Immature natural killer cell (primary cell): ENCODE measurements at places on chromosomes 13 and 19. TPM values are rescaled to one million over a fixed set of nuclear protein-coding genes. Genes with fewer than 3 reads are reported as not detected.

- peak; percentile 41 for DNase-seq
Observed at GRCh38 chr13:50991579-50992521, 82.3 kb downstream of the RNASEH2B start.

DNA sequence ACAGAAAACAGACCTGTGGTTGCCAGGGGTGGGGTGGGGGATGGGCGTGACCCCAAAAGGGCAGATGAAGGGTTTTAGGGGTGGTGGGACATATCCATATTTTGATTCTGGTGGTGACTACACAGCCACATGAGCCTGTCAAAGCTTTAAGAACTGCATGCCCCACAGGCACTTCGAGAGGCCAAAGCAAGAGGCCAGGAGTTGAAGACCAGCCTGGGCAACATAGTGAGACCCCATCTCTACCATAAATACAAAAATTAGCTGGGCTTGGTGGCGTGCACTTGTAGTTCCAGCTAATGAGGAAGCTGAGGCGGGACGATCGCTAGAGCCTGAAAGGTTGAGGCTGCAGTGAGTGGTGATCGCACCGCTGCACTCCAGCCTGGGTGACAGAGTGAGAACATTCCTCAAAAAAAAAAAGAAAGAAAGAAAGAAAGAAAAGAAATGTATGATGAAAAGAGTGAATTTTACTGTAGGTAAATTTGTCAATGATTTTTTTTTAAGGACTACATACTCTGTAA, 18.9 kb upstream of the BCL3 start:
- DNase-seq, result no peak

DNA sequence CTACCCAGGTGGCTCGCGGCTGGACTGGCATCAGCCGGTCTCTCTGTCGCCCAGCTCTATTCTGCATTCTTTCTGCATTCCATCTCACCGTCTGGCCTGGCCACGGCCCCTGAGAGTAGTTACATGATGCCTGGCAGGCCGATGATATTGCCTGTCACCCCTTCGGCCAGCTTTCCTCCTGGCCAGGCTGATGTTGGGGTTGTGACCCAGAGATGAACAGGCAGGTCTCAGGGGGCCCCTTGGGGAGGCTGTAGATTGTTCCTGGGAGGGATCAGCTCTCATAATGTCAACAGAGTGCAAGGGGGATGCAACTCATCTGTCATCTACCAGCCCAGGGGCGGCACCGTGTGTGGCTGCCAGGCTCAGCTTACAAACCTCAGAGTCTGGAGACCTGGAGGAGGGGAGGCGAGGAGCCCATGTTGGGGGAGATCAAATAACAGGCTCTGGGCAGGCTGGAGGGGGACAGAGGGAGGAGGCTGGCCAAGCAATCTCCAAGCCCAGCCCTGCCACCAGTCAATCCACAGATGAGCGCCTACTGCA, 13.6 kb upstream of the FBXO17 start:
- no peak for DNase-seq

GRCh38 chr13:98525456-98526181, 51.3 kb downstream of the STK24 start:
- DNase-seq, result no peak

- no peak for DNase-seq
Observed at GRCh38 chr13:100394005-100394695, 194.4 kb downstream of the GGACT start.

DNA sequence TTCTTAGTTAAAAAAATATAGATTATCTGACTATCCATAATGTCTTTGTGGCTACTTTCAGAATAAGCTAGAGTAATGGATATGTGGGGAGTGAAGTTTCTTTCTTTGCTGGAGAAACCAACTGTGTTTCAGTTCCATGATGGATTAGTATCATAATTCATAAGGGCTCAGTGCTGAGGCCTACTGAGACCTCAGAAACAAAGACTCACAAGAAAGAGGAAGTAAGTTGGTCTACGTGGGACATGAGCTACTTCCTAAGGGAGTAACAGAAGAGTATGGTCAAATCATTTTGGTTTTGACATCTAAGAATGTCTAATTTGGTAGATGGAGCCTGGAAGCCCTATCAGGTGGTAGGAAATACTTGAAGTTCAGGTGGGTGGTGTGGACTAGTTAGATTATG, 99.0 kb upstream of the HTR2A start:
- no peak for DNase-seq

GRCh38 chr19:31448221-31448657, 99.0 kb upstream of the TSHZ3 start:
- no peak for DNase-seq

GRCh38 chr13:105721016-105721415, 814.4 kb downstream of the EFNB2 start:
- DNase-seq, result no peak

DNA sequence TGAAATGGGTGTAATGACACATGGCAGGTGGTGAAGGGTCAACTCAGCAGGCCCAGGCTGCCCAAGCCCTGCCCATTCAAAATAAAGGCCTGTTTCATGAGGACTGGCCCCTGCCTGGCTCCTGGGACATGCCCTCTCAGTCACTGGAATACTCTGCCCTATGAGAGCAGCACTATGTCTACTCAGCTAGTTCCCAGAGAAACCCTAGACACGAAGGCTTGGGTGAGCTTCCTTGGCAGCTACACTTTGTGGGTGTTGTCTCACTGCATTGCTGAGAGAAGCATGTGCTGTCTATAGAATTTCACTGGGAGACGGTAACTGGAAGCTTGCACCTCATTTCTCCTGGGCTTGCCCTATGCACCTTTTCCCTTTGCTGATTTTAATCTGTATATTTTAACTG, 752.8 kb downstream of the LIG4 start:
- DNase-seq, result no peak

- DNase-seq, result no peak
Observed at GRCh38 chr19:27860309-27860934, 1352.5 kb downstream of the UQCRFS1 start.

DNA sequence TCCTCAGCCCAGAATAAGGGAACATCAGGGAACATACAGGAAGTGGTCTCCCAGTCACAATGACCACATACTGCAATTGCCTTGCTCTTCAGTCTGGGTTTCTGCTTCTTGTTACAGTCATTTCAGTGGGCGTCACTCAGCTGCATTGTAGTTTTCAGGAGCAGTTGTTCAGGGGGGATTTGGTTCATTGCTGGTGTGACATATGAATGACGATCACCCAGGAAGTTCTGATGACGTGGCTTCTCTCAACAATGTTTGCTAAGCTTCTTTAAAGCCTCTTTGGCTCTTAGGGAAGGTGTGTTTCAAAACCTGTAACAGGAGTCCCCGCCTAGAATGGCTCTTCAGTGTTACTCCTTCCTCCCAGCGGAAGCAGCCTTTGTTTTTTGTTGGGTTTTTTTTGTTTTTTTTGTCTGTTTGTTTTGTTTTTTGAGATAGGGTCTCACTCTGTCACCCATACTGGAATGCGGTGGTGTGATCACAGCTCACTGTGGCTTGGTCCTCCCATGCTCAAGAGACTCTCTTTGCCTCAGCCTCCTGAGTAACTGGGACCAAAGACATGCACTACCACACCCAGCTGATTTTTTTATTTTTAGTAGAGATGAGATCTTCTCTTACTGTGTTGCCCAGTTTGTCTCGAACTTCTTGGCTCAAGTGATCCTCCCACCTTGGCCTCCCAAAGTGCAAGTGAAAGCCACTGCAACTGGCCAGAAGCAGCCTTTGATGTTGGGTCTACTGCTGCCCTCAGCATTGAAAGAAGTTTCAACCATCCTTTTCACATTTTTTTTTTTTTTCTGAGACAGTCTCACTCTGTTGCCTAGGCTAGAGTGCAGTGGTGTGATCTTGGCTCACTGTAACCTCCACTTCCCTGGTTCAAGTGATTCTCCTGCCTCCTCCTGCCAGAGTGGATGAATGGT, 1.4 kb upstream of the SCEL start:
- no peak for DNase-seq

DNA sequence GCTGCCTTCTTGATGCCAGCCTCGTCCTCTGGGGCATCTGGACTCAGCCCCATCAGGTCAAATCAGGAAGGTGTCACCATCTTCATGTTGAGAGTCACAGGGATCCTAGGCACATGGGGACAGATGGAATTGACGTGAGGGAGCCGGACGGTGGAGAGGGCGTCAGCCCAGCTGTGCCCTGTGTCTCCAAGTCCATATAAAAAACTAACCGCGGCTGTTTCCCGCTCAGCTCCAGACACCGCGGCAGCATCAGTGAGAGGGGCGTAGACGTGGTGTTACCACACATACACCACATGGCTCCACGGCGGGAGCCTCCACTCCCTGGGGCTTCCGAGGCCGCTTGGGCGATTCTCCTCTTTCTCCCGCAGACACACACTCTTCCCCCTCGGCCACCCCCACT, 5.6 kb upstream of the PRR36 start:
- DNase-seq, result no peak

DNA sequence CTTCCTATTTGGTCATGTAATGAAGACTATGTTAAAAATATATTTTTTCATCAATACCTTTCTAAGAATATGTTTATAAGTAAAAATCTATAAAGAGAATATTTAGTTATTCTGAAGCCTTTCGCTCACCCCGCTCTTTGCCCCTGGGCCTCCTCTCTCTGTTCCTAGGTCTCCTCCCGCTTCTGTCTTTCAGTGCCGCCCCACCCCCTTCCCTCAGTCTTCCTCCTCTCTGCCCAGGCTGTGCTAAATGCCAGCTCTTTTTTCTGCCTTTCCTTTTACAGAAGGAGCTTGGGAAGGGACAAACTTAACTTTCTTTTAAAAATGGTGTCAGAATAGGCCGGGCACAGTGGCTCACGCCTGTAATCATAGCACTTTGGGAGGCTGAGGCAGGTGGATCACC, 22.8 kb downstream of the HIF3A start:
- DNase-seq, result no peak

GRCh38 chr19:33737681-33738371, 58.8 kb upstream of the KCTD15 start:
- no peak for DNase-seq

- peak; percentile 61 for DNase-seq
Observed at GRCh38 chr19:4067396-4068046, 822 bp upstream of the ZBTB7A start.

GRCh38 chr13:20997301-20998161, 63.9 kb downstream of the LATS2 start:
- no peak for DNase-seq

DNA sequence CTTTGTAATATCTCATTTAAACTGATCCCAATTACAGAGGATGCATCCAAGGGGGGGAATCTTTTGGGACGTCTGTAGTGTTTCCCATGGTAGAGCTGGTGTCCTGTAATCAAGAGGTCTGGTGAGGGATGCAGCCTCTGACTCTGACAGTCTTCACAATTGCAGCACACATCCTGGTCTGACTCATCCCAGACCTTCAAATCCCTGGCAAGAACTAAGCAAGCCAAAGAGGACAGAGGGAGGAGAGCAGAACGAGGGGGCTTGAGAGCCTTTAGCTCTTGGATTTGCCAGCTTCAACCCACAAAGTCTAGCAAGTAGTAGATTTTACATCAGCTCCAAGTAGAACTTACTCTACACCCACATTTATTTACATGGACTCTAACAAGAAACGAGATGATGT, 17.3 kb upstream of the FCGBP start:
- no peak for DNase-seq

GRCh38 chr13:91891141-91891540, 492.7 kb downstream of the GPC5 start:
- no peak for DNase-seq

GRCh38 chr19:30649934-30650614, 277.9 kb downstream of the ZNF536 start:
- no peak for DNase-seq

- DNase-seq, result peak; percentile 14
Observed at GRCh38 chr13:40518481-40518882, 148.0 kb downstream of the FOXO1 start.

DNA sequence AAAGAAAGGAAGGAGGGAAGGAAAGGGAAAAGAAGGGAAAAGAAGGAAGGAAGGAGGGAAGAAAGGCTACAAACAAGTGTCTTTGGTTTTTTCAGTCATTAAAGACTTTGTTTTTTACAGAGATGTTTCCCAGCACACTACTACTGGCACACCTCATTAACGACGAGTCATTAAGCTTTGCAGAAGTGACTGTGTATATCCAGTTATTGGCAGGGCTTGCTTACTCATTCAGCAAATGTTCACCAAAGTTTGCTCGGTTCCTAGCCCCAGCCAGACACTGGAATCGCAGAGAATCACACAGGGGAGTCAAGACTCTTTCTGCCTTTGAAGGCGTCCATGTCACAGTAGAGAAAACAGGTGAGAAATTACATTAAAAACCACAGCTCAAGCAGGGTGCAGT, 4.3 kb downstream of the NLRP12 start:
- DNase-seq, result no peak

DNA sequence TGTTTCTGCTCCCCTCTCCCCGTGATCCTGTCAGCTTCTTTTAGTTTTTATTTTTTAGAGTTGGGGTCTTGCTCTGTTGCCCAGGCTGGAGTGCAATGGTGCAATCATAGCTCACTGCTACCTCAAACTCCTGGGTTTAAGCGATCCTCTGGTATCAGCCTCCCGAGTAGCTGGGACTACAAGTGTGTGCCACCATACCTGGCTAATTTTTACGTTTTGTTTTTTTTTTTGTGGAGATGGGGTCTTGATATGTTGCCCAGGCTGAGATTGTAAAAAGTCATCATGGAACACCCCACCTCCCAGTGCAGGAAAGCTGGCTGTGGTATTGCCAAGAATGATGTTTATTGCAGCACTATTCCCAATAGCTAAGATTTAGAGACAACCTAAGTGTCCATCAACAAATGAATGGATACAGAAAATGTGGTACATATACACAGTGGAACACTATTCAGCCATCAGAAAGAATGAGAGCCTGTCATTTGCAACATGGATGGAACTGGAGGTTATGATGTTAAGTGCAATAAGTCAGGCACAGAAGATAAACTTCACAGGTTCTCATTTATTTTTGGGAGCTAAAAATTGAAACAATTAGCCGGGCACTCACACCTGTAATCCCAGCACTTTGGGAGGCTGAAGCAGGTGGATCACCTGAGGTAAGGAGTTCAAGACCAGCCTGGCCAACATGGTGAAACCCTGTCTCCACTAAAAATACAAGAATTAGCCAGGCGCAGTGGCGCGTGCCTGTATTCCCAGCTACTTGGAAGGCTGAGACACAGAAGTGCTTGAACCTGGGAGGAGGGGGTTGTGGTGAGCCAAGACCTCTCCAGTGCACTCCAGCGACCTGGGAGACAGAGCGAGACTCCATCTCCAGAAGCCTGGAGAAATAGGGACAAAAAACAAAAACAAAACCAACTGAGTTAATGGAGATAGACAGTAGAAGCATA, 6.6 kb upstream of the KLK15 start:
- DNase-seq, result no peak

DNA sequence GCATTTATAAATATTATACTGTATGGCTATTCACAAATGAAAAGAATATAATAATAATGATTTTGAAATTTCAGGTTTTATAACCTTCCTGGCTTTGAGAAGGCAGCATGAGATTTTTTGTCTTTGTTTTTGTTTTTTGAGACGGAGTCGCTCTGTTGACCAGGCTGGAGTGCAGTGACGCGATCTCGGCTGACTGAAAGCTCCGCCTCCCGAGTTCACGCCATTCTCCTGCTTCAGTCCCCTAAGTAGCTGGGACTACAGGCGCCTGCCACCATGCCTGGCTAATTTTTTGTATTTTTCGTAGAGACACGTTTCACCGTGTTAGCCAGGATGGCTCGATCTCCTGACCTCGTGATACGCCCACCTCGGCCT, 64.1 kb downstream of the ZNF429 start:
- no peak for DNase-seq

FUT2 gene
- not detected for polyA plus RNA-seq

ZNF99 gene
- polyA plus RNA-seq, result not detected

FPR1 gene
- 1.8 TPM for polyA plus RNA-seq

SPTBN4 gene
- not detected for polyA plus RNA-seq

ZNF578 gene
- polyA plus RNA-seq, result 8.3 TPM

IL27RA gene
- 69.9 TPM for polyA plus RNA-seq

RYR1 gene
- polyA plus RNA-seq, result not detected

DDX39A gene
- polyA plus RNA-seq, result 144 TPM
